ENCODE measurements at places on chromosomes 6 and 20. TPM values are rescaled to one million over a fixed set of nuclear protein-coding genes. Genes with fewer than 3 reads are reported as not detected.

DNA sequence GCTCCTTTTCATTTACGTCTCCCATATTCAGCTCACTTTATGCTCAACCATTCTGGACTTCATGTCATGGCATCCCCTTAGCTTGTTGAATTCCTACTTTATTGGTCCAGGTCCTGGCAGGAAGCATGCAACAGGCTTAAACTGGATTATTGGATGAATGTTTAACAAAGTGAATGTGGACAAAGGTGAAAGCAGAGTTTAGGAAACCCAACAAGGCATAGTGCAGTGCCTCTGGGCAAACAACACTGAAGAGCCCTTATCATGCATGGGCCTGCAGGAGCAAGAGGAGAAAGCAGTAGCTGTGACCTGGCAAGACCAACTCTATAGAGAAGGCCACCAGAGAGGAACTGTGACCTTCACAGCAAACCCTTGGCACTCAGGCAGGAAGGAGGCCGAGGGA is 5.3 kb upstream of the ANKRD66 start:
- DNase-seq = no peak

DNA sequence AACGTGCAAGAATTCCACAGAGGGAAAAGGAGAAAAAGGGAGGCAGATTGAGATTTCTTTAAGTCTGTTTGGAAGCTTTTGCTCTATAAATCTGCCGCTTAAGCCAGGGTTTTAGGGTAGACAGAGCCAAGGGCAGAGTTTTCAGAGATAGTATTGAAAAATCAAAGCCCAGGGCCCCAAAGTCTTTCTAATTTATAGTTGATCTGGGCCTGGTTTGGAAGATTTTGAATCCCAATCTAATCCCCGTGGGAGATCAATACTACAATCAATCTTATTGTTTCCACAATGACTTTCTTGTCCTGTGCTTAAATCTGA is 3.3 kb downstream of the BMP2 start:
- no peak for DNase-seq

The AVP gene
- not detected for total RNA-seq

DNA sequence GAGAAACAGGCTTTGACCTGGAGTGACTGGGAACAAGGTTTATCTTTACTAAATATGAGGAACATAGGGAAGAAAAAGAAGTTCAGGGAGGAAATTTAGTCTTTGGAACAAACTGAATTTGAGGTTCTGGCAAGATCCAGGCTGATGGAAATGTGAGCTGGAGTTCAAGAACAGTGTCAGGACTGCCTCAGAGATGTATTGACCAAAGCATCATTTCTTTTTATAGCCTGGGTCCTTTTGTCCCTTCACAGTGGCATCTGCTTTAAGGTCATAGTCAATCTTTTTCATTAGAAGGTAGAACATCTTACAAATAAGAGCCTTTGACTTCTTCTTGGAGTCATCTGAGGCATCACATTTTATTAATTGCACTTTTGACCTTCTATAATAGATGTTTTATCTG is 326.5 kb upstream of the QKI start:
- DNase-seq = no peak

GRCh38 chr20:35318502-35319157 is 26.4 kb upstream of the FAM83C start:
- DNase-seq = no peak

The HS3ST5 gene
- 0.12 TPM for total RNA-seq

DNA sequence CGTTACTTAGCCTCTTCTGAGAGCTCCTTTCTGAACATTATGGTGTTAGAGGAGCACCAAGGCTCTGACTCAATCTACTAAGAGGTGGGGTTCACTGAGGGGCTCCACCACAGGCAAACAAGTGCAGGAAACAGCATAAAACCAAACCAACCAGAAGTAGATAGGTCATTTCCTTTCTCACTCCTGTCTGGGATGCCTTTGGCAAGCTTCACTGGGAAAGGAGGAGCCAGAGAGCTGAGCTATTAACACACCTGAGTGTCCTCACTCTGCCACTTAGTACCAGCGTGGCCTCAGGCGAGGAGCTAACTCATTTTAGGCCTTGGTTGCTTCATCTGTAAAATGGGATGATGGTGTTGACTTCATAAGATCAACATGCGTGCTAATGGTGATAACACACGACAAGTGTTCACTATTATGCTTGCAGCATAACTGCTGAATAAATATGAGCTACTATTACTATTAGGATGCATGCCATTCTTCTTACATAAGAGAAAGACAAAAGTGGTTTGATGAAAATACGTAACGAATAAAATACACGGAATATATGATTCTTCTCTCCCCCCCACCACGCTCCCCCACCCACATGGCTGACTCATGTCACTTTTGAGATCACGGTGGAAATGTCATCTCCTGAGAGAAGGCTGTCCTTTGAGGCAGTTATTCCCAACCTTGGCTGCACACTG is 185.4 kb downstream of the BCAS1 start:
- DNase-seq = no peak

- no peak for DNase-seq
Measured at GRCh38 chr6:167129159-167129558, 6.3 kb downstream of the CCR6 start.

The PTPRT gene
- total RNA-seq = 1.5 TPM

The SLC22A16 gene
- total RNA-seq = 0.22 TPM

- no peak for DNase-seq
Measured at GRCh38 chr6:149830731-149831307, 33.3 kb downstream of the LRP11 start.

DNA sequence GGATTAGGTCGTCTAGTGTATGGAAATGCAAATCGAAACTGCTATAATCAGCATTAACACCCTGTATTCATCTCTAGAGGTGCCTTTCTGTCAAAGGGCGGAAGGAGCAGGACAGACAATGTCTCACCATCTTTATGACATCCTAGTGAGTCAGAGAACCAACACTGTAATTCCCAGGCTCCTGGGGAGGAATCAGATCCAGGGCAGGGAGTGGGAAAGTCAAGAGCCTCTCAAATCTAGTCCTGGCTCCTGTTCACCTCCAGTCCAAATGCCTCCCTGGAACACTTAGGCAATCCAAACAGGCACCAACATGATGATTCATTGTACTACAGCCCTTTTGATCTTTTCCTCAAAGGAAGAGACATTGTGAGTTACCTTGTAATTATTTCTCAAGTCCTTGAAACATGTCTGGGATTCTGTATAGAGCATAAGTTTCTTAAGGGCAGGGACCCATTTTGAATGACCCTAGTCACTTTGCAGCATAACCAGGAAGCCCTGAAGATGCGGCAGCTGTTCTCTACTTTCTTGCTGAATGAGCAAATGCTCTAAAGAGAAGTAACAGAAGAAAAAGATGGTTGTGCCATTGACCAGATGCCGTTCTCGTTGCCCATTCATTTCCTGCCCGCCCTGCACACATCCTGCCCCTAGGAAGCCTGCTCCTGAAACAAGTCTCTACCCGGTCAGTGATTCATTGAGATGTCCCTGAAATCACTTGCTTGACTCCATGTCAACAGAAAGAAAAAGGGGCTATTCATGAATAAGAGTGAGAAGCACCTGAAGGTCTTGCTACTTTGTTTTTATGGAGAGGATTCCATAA is 112.8 kb upstream of the JARID2 start:
- no peak for DNase-seq

GRCh38 chr20:5160882-5161281 is 34.1 kb downstream of the CDS2 start:
- DNase-seq = no peak

DNA sequence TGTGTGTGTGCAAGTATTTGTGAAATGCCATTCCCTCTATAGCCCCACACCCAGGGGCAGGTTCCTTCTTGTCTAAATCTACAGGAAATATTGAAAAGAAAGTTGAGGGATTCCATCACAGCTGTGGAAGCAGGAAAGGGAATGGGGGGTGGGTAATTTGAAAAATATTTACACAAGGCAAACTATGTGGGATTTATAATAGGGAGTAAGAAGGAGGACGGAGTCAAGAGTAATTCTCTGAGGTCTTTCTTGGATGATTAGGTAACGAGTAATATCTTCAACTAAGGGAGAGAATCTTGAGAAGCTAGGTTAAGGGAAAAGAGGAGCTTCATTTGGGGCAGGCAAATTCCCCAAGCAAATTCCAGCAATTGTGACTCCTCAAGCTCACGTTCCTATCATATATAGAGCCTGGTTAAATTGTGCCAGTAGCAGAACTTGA is 113.5 kb upstream of the SGK1 start:
- DNase-seq = no peak

DNA sequence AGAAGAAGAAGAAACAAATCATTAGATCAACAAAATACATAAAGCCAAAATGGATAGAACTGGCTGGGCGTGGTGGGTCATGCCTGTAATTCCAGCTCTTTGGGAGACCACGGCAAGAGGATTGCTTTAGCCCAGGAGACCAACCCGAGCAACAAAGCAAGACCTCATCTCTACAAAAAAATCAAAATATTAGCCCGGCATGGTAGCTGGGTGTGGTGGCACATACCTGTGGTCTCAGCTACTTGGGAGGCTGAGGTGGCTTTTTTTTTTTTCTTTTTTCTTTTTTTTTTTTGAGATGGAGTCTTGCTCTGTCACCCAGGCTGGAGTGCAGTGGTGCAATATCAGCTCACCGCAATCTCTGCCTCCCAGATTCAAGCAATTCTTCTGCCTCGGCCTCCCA is 21.5 kb downstream of the NINL start:
- DNase-seq = no peak

- DNase-seq = no peak
Measured at GRCh38 chr6:108968325-108969316, 120.4 kb downstream of the ARMC2 start.

GRCh38 chr6:27605401-27606342 is 132.8 kb upstream of the ZNF184 start:
- DNase-seq = no peak

The KCTD20 gene
- total RNA-seq = 21.7 TPM

- no peak for DNase-seq
Measured at GRCh38 chr6:121816906-121817540, 381.6 kb downstream of the GJA1 start.

The BNIP5 gene
- 0.13 TPM for total RNA-seq

The NEURL2 gene
- total RNA-seq = 2.1 TPM

GRCh38 chr6:73642530-73642929 is 11.3 kb downstream of the SLC17A5 start:
- DNase-seq = no peak

The DSE gene
- 4.9 TPM for total RNA-seq

The DACT2 gene
- 0.87 TPM for total RNA-seq

DNA sequence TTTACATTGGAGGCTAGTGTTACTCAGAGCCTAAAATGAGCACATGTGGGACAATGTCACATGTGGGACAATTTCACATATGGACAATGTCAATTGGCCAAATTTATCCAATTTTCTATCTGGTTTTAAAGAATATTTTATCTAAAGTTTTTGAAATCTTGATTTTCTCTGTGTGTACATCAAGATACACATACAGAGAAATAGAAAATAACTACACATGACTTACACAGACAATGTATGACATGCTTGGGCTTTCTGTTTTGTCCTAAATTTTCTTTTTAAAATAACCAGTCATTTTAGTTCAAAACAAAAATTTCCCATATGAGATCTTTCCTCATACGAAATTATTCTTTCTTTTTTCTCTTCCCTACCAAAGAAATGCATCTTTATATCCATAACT is 24.6 kb downstream of the GGTLC1 start:
- DNase-seq = no peak

DNA sequence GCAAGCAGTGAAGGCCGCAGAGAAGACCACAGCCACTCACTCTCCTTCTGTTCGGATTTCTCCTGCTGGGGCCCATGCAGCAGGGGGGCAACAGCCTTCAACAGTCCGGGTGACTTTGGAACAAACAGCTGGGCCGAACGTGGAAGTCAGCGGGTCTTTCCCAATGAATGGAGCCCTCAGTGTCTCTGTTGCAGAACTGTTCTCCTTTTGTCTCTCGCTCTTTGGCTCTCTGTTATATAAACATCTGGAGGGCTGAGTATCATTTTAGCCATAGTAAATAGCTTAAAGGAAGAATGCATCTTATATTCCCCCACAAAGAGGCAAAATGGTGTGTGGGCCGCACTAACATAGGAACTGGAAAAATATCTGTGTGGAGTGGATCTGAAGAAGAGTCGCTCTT is 136.7 kb upstream of the RALGAPA2 start:
- no peak for DNase-seq

DNA sequence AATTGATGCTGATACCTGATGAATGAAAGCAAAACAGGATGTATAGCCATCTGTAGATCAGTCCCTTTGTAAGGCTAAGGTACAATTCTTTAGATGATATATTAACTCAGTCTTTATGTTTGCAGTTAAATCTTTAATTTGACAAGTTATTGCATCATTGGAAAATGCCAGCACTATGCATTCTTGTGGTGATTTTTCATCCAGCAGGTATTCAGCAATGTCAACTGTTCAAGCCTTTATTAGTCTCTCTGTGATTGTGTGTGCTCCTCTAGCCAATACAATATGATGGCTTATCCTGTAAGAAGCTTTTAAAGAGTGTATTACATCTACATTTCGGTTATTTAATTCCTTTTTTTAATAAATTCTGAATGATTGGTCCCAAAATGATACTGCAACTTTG is 34.3 kb downstream of the HLA-DMB start:
- DNase-seq = no peak

DNA sequence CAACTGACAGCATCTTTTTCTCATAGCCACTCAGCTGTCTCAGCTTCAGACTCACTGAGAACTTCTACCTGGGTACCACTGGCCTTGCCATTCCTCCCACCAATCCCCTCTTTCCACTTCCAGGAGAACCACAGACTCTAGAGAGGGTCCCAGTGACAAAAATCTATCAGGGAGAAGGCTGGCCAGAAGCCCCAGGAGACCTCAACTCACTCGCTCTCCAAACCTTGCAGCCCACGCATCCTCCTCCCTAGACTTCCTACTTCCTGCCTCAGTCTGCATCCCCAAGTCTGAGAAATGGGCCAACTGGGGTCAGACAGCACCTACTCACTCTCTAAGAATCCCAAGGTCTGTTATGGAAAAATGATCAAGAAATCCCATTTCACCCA is 1.2 kb downstream of the TMEM239 start:
- no peak for DNase-seq

The ADTRP gene
- not detected for total RNA-seq

DNA sequence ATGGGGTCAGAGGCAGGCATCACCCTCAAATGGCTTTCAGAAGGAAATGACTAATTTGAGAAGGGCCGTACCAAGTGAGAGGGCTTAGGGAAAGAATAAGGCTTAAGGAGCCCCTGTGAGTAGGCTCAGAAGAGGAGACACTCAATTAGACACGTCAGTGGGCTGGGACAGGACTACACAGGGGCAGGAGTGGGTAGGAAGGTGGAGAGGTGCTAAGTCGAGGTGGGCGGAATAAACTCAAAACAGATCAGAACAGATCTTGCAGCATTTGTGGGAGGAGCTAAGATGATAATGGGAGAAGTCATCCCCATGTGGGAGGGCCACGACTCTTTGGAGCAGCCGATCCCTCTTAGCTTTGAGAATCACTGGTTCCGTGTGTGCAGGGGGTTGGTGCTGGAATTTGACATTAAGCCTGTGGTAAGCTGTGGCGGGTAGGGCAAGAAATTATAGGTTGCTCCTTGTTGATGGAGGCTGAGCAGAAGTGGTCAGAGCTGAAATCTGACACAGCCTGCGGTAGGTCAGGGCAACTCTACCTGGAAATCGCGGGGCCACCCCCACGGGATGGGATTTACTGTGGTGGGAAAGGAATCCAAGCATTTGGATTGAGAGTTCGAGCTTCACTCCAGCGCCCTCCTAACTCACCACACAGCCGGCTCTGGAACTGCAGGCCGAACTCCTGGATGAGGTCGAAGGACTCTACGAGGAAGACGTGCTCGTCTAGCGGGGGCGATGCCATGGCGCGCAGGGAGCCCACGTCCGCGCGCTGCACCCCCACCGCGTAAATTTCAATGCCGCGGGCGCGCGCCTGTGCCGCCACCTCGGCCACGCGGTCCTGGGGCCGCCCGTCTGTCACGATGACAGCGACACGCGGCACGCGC is 2.8 kb upstream of the RBPJL start:
- DNase-seq = no peak
